ENCODE measurements at places on chromosomes 6 and 20.

DNA sequence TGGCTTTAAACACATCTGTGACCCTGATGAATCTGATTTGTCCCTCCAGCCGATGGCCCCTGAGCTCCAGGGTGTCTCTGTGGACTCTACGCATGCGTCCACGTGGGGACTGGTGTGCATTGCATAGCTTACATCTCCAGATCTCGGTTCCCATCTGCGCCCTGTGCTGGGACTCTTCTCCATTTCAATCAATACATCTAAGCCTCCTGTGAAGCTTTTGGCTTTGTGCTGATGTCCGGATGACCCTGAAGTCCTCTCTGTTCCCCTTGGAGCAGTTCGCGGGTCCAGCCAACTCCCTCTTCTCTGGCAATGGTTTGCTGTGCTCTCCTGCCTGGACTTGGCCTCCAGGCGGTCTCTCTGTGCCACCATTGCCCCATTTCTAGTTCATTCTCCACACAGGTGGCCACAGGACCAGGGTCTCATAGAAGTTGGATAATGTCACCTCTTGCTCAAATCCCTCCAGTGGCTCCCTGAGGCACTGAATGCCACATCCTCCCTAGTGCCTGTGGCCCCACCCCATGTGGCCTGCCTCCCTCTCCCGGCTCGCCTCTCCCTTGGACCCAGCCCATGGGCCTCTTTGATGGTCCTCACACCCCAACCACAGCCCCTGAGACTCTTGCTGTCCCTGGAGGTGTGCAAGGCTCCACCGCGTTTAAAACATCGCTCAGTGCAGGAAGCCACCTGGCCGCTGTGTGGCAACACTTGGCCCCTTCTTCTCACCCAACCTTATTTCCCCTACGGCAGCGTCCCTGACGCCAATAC, 155.4 kb downstream of the SYCP2 start:
- no peak for DNase-seq

DNA sequence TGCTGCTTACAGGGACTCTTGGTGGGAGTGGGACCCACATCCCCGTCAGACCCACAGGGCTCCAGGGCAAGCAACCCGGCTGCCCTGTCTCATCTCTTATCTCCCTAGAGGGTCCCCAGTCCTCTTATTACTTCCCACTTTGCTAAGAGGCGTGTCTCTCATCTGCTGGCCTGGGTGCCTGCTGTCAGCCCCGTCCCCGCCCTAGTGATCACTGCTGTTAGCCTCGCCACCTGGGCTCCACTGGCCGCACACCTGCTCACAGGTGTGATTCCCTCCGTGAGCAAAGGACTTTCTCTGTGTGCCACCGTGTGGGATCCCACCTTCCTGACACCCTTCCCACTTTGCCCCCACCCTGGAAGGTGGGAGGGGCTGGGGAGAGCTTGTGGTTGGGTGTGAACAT, 57.6 kb downstream of the TCP11 start:
- DNase-seq = no peak

DNA sequence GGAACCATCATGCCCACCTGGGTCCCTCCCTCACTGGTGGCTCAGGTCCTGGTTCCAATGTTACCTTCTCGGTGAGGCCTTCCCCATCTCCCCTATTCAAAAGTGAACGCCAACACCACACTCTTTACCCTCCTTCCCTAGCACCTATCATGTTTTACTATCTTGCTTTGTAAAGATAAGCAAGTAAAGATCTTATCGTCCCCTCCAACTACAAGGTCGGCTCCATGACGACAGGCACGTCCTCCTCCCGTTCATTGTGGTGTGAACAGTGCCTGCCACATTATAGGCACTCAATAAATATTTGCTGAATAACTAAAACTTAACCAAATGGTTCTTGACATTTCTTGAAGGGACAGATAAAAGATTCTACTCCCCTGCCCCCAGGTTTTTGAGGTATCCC, 147.1 kb downstream of the PREX1 start:
- no peak for DNase-seq

DNA sequence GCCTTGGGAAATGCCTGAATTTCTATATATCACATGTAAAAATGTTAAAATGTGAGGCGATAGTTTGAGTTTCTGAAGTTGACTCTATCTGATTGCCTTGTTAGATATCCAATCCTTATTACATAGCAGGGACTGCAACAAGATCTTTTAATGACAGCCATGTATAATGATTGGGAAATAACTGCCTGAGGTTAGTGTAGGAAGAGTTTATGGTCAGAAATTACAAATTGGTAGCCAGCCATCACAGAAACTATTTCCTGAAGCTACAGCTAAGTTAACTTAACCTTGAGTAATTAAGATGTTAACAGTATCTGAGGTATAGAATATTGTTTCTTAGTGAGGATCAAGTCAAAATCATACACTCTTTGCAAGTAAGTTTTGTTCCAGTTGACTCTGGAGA, 41.0 kb downstream of the AKIRIN2 start:
- no peak for DNase-seq

- DNase-seq = no peak
Measured at GRCh38 chr6:154520280-154520679, 9.8 kb upstream of the CNKSR3 start.

- no peak for DNase-seq
Measured at GRCh38 chr20:33663161-33664084, 1.3 kb downstream of the C20orf144 start.
